Hematopoietic multipotent progenitor cell treated with erythropoietin and hydrocortisone succinate and interleukin-3 and kit ligand, for 8 days (in vitro differentiated cells): ENCODE measurements at places on chromosomes 2 and 18.

DNA sequence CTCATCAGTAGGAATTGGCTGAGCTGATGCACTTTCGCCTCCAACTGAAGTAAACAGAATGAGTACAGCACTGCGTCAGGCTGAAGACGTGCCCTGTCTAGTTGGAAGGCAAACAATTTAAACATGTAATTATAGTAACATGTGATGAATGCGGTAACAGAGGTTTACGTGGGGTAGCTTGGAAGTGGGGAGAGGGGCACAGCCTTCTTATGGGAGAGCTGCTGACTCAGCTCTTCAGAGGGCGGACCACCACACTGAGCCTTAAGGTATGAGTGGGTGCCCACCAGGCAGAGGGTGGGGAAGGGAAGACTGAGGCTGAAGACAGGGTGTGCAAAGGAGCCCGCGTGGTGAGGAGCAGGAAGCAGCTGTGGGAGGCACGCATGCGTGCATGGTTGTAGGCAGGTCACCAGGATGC lies 6.2 kb upstream of the EHD3 start:
- no peak for DNase-seq

DNA sequence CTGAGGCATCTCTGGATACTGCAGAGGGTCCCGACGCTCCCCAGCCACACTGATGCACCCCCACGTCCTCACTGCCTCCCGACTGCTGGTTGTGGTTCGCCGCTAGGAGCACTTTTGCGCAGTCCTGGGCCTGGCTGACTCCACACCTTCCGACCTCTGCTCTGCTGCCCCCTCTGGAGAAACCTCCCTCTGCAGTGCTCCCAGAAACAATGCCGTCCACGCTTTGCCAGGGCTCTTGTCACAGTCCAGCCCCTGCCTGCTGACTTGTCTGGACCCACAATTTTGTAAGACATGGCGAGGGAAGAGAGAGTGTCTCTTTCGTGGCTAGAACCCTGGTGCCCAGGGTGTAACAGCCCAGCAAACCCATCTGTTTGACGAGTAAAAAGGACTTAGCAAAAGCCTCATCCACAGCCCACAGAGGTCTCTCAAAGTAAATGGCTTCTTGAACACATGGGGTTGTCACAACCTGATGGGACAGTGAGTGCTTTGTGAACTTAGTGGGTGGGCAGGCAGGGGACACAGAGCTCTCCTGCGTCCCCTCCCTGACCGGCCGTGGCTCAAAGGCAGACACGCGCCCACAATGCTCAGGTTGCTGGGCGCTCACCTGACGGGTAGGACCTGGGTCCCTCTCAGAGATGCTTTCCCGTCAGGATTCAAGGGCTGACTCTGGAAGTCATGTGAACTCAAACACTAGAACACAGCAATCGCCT lies 4.0 kb downstream of the COPS9 start:
- no peak for DNase-seq

- no peak for DNase-seq
These were observed 339.1 kb downstream of the SOX11 start for GRCh38 chr2:6031200-6031867.

DNA sequence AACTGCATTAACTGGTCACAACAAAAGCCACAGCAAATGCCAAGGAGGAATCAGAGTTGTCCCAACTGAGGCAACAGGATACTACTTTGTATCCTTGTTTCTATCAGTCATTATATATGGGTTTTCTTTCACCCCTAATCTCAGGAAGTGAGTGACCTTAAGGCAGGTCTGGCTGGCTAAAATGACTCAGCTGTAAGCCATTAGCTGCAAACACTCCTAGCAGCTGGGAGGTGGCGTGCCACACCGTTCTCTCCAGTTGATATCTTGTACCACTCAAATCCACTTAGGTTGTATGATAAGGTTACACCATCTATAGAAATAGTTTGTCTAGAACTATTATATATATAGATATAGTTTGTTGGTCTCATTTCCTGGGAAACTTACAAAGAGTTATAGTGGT lies 171.1 kb upstream of the MC4R start:
- DNase-seq = no peak

DNA sequence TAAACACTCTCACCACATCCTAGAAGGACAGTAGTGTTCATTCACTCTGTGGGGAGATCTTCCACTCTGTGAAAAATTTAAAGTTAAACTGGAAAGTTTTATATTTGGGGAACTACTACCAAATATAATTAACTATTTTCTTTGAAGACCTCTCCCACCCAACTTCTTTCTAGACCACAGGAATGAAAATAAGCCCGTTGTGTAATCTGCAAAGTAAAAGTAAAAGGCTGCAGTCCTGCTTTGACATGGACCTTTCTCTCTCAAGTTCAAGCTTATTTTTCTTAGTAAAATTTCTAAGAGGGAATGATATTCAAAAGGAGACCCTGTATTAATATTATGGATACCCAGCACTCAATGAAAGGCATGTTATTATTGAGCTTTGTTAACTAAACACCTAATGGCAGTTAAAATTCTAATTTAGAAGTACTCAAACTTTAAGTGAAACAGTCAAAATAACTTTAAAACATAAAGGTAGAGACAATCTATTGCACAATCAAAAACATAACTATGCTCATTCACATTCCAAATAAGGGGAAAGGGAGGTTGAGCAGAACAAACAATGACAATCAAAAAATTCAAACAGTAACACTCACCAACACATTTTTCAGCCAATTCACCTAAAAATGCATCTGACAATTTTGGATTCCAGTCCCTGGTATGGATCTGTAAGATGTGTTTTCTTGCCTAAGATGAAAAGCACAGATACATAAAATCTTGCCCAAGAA lies 98.5 kb downstream of the ATAD2B start:
- no peak for DNase-seq

GRCh38 chr2:98819231-98819766 lies 88.4 kb upstream of the MGAT4A start:
- DNase-seq = no peak
